SIG-M5 (cell line): ENCODE measurements at places on chromosomes 5 and 9.
A peak's percentile ranks its signal among the peaks of the same experiment; 100 is the strongest.

DNA sequence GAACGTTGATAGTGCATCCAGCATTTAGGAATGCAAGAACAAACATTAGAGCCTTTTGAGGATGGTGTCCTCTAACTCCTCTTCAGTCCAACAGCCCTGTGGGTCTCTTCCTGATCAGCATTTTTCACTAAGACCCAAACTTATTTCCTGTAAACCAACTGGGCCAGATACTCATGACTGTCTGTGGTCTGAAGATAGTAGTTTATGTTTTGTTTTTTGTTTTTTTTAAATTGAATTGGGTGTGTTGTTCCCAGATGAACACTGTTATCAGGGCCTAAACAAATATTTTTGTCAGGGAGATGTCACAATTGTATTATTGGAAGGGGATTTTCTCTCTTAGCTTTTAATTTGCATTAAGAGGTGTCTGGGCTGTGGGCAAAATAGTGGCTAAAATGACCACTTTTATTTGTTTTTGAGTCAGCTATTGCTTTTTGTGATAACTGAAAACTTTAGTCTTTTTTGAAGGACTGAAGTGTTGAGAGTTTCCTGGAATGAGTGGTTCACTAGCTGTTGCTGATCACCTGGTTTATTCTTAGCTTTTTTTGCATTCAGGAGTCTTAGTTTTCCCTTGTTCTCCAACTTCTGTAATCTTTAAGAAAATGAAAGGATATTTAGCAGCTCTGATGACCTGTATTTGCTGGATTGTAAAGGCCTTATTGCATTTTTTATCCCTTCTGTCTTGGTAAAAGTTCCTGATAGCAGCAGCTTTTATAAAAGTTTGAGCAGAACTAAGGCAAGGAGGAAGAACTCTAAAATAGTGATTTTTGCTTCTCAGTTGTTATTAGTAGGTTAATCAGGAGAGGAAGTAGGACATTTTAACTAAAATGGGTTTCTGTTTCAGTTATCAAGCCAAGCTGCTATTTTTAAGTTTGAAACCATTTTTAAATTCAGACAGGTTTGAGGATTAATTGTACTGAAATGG lies 5.5 kb downstream of the MAN2A1 start:
- no peak for DNase-seq

GRCh38 chr9:136051453-136051836 lies 43.6 kb downstream of the NACC2 start:
- no peak for DNase-seq

- no peak for DNase-seq
Measured at GRCh38 chr5:137191179-137191578, 307.9 kb downstream of the SPOCK1 start.

DNA sequence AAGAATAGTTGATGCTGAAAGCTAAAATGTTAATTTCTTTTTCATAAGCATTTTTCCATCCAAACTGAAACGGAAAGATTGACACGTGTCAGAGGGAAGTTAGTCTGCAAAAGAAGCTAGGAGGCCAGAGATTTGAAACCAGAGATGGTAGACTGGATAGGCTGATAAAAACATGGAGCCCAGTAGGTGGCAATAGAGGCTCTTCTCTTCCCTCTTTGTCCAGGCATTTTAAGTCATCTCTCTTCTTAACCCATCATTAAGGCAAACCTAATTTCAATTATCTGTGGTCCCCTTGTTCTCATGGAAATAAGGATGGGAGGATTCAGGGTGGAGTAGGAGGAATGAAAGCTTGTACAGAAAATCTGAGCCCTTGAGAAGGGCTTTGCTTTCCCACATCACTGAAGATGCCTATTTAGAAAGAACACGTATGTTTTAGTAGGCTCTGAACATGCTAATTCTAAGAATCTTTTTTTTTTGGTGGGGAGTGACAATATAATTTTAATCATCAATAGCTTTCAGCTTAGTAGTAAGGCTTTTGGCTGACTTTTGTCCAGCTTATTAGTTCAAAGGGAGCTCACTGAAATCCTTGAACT lies 66.6 kb downstream of the ZNF474 start:
- DNase-seq, result no peak

DNA sequence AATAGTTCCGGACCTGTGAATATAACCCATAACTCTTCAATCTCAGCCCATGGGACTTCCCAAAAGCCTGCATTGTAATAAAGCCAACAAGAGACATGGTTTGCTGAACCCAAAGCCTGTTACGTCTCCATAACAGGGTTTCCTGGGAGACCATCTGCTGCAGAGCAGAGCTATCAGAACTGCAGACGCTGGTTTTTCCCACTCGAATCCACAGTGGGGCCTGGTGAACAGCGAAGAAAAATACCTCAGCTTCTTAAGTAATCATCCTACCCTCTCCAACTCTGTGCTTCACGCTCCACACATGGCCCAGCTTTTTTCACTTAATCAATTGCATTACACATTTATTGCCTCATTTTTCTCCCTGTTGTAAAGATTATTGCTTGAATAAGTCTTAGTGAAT lies 409.5 kb upstream of the GRIA1 start:
- DNase-seq, result no peak

- peak; percentile 1 for DNase-seq
Measured at GRCh38 chr5:6576861-6577501, 55.9 kb downstream of the NSUN2 start.

DNA sequence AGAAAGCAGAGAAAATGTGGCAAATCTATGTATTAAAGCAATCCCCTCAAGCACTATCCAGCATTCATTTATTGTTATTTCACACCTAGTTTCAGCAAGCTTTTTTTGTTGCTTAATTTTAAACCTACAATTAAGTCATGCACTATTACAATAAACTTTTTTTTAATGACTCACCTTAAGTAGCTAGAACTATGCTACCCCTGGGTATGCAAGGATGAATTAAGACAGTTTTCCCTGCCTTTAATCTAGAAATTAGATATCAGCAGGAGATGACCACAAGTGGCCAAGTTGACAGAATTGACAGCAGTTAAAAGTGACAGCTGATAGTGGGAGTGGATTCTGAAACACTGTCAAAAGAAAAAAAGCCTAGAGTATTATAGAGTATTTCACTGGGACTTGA lies 20.0 kb downstream of the ITGA1 start:
- DNase-seq, result no peak

GRCh38 chr5:80146046-80146445 lies 109.8 kb downstream of the SERINC5 start:
- no peak for DNase-seq

DNA sequence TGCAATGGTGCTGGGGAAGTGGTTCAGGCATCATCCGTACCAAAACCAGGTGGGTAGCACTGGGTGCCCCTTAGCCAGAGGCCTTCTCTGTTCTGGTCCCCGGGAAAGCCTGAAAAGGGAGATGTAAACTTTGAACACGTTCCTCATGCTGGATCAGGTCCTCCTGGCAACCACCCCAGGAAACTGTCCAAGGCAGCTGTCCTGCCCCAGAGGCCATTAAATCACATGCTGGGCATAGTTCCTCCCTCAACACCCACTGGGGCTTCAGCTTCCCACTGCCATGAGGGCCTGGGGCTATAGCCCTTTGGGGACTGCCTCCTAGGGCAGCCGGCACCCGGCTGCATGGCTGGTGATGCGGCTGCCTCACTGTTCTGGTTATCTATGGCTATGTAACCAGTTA lies 228.9 kb upstream of the MVB12B start:
- DNase-seq, result no peak

DNA sequence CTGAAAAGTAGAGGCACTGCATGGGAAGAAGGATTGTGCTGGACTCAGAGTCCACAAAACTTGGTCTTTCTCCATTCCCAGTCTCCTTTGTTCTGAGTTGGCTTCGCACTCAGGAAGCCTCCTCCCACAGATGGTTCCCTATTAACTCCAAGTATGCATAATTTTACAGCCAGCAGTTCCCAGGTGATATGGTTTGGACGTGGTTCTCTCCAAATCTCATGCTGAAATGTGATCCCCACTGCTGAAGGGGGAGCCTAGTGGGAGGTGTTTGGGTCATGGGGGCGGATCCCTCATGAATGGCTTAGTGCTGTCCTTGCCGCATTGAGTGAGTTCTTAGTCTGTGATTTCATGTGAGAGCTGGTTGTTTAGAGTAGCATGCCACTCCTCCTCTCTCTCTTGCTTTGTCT lies 86.6 kb downstream of the FEM1C start:
- no peak for DNase-seq

DNA sequence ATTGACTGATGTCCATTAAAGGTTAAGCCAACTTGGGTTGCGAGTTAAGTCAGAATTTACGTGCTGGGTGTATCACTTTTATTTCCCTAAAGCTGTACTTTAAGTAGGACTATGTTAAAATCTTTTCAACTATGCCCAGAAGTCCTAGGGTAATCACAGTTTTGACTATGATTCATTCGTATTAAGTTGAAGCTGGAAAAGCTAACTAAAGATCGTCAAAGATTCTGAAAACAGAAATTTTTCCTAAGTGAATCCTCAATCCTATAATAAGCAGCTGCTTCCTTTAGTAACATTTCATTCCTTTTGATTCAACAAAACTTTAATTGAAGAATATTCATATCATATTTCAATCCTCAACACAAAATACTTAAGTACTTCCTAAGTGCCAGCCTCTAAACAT lies 460.4 kb downstream of the ACTL7B start:
- DNase-seq, result no peak

- DNase-seq, result no peak
Measured at GRCh38 chr5:40277161-40277906, 402.4 kb upstream of the PTGER4 start.

DNA sequence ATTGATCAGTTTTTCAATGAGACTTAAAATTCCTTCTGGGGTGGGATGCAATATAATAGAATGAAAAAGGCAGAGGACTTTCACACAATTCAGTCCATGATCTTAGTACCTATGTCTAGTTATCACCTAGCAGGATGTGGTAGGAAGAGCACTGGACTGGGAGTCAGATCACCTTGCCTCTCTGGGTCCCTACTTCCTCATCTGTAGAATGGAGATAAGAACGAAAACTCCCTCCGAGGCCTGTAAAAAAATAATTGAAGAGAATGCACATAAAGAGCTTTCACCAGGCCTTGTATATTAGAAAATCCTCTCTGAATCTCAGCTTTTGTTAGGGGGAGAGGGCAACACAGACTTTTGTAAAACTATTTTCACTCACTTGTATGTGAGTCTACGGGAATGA lies 681 bp upstream of the TMEFF1 start:
- no peak for DNase-seq

DNA sequence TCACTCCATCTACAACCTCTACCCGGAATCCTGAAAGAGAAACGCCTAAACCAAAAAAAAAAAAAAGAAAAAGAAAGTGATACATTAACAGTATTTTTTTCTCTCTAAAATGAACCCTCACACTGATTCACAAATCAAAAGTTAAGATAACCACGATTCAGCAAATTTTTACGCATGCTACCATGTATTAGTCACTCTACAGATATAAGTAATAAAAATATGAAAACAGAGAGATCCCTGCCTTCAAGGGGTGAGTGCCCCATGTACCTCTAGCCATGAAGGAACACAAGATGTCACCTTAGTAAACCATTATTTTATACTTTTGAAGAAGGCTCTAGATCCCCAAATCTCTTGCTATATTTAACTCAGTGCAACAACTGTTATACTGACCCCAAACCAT lies 33.4 kb downstream of the CEMIP2 start:
- DNase-seq, result no peak

DNA sequence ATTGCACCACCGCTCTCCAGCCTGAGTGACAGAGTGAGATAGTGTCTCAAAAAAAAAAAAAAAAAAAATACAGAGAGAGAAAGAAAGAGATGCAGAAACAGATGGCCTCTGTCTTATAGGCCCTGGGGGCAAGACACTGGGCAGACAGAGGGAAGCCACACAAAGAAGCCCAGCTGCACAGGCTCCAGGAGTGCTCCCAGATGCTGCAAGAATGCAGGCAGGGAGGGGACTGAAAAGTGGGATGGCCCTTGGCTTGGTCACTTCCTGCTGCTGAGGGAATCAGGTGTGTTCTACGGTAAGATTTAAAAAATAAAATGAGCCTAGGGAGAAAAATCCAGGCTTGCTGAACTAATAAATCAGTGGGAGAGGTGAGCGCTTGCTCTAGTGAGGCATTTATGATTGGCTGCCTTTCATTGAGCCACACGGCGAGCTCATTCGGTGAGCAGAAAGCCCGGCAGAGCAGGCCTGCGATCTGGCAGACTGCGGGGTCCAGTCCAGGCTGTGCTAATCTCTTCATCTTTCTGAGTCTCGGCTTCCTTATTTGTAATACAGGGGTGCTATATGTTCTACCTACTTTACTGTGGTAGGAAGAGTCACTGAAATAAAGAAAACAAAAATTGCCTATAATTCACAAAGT lies 80.6 kb downstream of the RAD23B start:
- DNase-seq, result no peak
